ENCODE measurements at places on chromosomes 1 and 21. TPM values are rescaled to one million over a fixed set of nuclear protein-coding genes. Genes with fewer than 3 reads are reported as not detected.

GRCh38 chr1:190169311-190170067, 308.2 kb downstream of the BRINP3 start:
- DNase-seq = no peak

GRCh38 chr1:116122955-116123757, 12.0 kb downstream of the MAB21L3 start:
- no peak for DNase-seq

Gene ZFYVE9
- 9.9 TPM for total RNA-seq

Gene FALEC
- total RNA-seq = not detected

DNA sequence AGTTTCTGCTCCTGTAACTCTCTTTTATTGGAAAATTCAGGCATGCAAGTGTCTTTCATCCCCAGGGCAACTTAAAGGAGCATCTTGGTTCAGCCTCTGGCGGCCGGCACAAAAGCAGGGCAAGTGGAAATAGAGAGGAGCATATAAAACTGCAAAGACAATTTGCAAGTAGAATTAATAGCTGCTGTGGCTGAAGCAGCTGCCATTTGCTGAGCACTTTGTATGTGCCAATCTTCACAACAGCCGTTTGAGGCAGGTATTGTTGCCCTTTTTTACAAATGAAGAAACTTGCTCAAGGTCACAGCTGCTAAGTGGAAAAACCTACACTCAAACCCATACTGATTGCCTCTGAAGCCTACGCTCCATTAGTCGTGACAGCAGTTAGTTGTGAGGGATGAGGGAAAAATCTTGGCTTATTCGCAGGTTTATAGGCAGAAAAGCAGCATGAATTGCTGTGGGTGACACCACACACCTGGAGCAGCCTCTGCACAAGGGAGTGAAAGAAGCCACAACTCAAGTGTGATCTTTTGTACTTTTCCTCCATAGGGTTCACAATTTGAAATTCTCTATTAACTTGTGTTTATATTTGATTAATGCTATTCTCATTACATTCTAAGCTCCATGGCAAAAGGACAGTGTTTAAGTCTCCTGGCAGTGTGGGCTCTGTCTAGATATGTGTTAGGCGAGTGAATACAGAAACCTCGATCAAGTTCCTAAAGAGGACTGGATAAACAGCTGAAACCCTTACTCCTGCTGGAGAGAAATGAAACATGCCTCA, 99.0 kb upstream of the BEND5 start:
- DNase-seq = no peak

Gene AMY1B
- total RNA-seq = not detected

DNA sequence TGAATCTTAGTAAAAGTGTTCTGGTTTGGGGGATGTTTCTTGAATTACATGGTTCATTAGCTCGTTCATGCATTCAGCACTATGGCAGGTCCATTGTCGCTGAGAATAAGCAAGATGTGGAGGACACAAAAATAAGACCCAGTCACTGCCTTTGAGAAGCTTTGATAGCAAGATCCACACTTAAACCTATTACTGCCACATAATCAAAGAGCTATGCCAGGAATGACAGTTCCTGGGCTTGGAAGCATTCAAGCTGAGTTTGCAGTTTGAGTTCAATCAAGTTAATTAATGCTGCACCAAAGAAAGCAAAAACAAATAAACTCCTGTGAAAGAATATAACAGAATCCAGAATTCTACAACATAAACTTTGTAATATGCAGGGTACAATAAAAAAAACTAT, 131.8 kb downstream of the MIS18A start:
- no peak for DNase-seq

Gene ADCY10
- total RNA-seq = 0.89 TPM

Gene KCNA3
- 2.2 TPM for total RNA-seq

GRCh38 chr21:42633858-42634257, 19.6 kb upstream of the PDE9A start:
- DNase-seq = no peak

DNA sequence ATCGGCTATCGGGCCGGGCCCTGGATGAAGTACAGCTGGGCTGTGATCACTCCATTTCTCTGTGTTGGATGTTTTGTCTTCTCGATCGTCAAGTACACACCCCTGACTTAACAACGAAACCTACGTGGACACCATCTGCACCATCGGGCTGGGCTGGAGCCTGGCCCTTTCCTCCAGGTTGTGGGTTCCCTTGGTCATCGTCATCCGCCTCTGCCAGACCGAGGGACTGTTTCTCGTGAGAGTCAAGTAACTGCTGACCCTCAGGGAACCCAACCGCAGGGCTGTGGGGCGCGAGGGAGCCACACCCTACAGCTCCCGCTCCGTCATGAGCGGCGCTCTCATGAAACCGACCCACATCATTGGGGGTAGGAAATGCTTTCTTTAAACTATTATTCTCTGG, 842.4 kb upstream of the TMPRSS15 start:
- DNase-seq = no peak

Gene DNASE2B
- not detected for total RNA-seq

- DNase-seq = no peak
Measured at GRCh38 chr1:203180611-203181330, 5.1 kb upstream of the MYBPH start.

DNA sequence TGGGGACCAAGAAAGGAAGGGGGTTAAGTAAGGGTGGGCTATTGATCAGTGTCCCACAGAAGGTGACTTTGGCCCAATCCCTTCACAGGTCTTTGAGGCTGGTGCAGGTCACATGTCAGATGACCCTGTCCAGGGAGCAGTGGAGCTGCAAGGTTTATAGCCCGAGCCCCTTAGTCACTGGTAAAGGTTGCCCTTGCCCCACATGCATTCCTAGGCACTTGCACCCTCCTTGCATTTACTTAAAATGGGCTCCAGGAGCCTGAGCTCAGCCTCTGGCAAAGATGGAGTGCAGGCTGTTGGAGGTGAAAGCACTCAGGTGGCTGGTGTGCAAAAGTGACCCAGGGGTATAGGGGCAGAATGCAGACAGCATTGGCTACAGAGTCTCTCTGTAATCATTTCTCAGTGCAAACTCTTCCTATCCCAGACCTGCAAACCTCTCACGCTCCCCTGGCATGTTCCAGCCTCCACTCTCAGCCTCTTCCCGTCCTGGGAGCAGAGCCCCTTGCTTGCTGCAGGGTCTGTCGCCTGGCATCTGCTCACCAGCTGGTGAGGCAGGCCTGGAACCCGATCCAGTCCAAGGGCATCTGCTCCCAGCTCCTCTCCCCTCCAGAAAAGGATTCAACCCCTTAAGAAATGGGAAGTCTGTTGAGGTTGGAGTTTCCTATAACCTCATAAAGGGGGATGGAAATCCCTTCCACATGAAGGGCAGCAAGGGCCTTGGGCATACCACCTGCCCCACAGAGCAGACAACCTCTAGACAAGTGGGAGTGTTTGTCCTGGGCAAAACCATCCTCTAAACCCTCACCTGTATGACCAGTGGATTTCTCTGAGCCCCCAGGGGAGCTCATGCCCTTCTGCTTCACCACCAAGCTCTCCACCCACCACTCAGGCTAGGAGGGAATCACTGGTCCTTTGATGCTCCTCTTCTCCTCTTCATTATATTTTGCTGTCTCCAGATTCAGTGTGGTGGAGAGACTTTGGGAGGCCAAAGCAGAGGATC, 23.1 kb upstream of the PTPRF start:
- no peak for DNase-seq

Gene TRIM58
- 88.7 TPM for total RNA-seq

DNA sequence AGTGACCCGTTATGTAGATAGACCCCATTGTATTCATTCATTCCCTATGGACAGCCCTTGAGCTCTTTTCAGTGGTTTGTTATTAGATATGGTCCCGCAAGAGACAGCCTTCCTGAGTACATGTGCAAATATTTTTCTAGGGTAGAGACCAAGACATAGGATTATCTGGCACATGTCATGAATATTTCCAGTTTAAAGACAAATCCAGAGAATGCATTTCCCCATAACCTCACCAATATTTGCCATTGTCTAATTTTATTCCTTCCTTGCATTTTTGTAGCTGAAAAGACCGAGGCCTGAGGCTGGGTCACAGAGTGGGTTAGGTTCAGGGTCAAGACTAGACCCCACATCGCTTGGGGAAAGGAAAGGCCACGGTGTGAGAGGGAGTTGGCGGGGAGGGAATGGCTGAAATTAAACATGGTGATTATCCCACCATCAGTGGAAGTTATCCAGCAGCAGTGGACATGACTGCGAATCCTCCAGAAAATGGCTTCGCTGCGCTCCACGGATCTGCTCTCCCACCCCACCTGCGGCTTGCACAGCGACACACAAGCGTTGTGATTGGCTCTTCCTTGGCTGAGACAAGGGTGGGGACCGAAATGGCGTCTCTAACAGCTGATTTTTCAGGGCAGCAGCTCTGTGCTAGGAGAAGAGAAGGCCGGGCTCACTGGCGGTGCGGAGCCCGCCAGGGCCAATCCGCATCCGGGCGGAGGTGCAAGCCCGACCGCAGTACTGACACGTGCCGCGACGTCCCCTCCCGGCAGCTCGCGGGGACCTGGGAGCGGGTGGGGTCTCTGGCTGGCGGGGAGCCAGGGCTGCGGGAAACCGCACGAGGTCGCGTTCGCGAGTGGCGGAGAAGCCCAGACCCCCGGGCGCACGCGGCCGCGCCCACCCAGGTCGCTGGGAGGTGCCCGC, 16.1 kb upstream of the STMN1 start:
- DNase-seq = peak; percentile 41

Gene MEX3A
- total RNA-seq = 1.3 TPM

DNA sequence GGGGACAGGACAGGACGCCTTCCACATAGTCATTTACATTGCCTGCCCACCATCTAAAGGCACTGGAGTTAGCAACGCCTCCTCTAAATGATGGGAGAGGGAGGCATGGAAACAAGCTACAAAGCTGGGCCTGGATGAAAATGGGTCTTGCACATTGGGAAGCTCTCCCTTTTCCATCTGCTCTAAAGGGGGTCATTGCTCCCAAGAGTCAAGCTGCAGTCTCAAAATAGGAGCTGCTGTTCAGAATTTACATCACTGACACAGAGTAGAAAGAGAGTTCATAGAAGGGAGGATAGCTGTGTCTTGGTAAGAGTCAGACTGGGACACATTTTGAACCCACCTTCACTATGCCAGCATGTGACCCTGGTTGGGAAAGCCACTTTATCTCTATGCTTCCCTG, 26.6 kb downstream of the RCSD1 start:
- DNase-seq = no peak

Gene OR2T2
- total RNA-seq = not detected

GRCh38 chr1:247077876-247078257, 744 bp downstream of the ZNF670 start:
- DNase-seq = no peak

DNA sequence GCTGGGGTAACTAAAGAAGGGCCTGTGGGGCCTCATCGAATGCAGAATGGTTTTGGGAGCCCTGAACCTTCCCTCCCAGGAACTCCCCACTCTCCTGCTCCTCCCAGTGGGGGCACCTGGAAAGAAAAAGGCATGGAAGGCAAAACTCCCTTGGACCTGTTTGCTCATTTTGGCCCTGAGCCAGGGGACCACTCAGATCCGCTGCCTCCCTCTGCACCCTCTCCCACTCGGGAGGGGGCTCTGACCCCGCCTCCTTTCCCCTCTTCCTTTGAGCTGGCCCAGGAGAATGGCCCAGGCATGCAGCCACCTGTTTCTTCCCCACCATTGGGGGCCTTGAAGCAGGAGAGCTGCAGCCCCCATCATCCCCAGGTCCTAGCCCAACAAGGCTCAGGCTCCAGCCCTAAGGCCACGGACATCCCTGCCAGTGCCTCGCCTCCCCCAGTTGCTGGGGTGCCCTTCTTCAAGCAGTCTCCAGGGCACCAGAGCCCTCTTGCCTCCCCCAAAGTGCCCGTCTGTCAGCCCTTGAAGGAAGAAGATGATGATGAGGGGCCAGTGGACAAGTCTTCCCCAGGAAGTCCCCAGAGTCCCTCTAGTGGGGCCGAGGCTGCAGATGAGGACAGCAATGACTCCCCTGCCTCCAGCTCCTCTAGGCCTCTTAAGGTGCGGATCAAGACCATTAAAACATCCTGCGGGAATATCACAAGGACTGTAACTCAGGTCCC, 4.7 kb downstream of the ZNF687 start:
- DNase-seq = no peak

DNA sequence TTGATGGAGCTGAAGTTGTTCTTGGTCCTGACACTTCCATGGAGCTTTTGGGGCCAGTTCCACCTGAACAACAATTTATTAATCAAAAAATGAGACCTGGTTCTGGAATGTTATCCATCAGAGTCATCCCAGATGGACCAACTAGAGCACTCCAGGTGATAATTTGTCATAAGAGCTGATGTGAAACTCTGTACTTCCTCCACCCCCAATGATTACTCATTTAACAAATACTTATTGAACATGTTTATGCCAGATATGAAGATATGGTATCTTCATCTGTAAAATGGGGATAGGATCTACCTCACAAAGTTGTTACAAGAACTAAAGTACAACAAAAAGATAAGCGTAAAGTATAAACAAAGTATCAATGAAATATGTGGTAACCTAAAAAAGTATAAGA, 153.2 kb downstream of the VPS13D start:
- DNase-seq = no peak

Gene IFI44L
- total RNA-seq = 6.5 TPM

DNA sequence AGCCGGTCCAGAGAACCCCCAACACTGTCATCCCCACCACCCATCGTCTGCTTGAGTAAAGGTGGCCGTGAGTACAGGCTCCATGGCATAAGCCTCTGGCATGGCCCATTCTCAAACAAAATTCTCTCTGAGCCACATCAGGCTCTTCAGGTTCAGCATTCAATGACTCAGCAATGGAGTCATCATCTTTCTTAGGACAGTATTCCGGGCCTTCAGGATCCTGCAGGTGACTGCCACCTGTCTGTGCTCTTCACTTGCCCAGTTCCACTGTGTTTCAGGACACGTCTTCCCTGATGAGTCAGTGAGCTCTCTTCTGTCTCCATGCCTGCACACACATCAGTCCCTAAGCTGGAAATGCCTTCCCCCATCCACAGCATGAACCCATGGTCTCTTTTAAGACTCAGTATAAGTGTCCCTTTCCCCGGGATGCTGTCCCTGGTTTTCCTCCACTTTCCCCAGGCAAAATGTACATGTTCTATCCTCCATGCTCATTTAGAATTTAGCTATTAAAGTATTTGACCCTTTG, 81.1 kb upstream of the FGGY start:
- DNase-seq = no peak

DNA sequence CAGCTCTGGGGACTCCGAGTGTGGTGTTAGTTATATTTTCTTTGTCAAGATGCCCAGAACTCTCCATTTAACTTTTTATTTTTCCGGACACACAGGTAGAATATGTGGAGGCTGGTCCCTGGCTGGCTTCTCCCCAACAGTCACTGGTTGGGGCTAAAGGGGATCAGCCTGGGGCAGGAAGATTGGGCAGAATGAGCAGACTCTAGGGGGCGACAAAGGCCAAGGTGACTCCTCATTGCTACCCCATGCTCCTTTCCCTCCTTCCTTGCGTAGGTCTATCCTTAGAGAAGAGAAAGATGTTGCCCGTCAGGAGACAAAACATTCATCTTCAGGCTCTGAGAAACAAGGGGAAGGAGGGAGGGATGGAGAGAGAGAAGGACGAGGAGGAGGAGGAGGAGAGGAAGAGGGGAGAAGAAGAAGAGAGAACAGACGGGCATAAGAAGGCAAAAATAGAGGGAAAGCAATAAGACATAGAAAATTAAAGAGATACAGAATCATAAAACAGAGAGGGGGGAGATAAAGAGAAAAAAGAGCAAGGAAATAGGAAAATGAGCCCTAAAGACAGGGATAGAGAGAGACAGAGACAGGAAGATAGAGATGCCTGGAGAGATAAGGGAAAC, 89.9 kb downstream of the FOXD2 start:
- no peak for DNase-seq

GRCh38 chr1:85201340-85202091, 700 bp upstream of the SYDE2 start:
- peak; percentile 67 for DNase-seq

Gene DUSP12
- total RNA-seq = 14.9 TPM

Gene MYOM3
- total RNA-seq = 0.05 TPM

GRCh38 chr21:45900034-45900868, 81.3 kb upstream of the COL6A1 start:
- DNase-seq = no peak

All from liver (tissue), 10 donors.